ENCODE measurements at places on chromosomes 12 and 14.
A peak's percentile ranks its signal among the peaks of the same experiment; 100 is the strongest.

DNA sequence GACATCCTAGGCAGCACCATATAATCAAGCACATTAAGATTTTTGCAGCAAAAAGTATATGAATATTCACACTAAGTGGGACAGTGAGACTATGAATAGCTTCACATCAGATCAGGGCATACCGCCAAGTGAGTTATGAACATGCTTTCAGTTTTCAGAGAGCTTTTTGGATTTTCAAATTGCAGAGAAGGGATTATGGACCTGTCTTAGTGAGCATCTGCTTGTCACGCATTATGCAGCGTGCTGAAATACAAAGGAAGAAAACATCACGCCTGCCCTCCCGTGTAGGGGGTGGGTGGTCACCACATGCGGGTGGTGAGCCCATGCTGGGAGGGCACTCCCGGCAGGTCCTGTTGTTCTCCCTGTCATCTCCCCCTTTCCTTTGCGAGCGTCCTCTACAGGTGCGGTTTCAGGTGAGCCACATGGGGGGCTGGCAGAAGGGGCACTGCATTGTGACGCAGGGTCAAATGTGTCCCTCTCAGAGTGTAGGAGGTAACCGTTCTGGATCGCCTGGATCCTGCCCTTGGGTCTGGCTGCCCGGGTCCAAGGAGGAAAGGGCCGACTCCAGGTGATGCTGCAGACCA is 42.6 kb downstream of the TRAF3 start:
- DNase-seq: no peak

DNA sequence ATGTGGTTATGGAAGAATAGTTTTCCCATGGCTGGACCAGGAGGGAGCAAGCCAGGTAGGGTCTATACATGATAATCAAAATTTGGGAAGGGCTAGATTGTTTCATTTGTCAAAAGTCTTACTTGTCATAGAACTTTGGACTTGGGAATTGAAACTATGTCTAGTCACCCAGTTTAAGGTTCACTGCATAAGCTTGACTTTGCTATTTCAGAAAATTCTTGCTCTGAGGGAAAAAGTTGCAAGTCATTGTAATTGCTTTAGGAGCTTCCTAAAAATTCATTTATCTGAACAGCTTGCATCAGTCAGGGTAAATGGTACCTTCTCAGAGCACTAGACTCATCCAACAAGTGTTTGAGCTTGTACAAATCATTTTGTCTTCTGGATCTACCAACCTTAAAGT is 1194.7 kb downstream of the GALC start:
- no peak for DNase-seq

DNA sequence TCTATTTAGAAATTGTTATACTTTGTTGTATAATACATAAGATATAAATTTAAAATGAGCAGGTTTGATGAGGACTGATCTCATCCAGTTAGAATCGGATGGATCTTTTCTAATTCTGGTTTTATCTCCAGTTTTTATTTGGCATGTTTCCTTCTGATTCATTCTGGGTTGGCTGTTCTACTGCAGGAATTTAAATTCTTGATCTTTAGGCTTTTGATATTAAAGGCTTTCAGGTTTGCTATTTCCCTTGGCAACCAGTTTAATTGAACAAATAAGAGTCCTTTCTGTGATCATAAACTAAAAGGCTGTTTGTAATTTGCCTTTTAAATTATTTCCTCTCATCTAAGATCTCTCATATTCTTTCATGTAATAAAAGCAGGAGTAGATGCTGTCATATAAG is 83.4 kb downstream of the PDE6H start:
- no peak for DNase-seq

GRCh38 chr12:4280351-4281163 is 7.0 kb downstream of the CCND2 start:
- DNase-seq: no peak

DNA sequence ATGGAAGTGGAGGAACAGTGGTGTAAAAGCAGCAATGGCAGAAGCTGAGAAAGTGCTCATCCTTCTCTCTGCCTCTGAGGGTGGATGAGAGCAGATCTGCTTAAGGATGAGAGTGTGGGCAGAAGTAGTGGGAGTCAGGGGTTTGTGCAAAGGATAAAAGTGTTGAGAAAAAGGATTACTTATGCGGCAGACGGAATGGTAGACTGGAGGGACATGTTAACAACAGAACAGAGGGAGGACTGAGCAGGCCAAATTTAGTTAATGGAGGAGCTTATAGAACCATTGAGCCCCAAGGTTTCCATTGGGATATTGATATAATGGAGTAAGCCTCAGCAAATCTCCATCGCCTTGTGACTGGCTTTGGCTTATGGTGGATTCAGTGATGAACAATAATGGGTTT is 25.5 kb downstream of the TRHDE start:
- no peak for DNase-seq

- DNase-seq: no peak
These were observed 16.4 kb downstream of the SERPINA3 start for GRCh38 chr14:94628578-94628977.

DNA sequence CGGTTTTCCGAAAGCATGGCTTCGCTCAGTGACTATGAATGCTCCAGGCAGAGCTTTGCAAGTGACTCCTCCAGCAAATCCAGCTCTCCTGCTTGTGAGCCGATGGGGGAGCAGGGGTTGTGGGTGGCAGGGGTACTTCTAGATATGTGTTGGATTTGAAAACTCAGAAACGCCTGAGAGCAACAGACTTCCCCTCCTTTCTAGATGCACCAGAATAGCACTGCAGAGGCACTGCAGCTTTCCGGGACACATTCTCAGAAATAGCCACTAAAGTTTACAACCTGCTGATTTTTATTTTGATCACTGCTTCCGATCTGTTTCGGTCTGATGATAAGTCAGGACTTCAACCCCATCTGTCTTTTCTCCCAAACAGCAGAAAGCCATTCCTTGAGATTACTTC is 8.6 kb downstream of the TCP11L2 start:
- no peak for DNase-seq

DNA sequence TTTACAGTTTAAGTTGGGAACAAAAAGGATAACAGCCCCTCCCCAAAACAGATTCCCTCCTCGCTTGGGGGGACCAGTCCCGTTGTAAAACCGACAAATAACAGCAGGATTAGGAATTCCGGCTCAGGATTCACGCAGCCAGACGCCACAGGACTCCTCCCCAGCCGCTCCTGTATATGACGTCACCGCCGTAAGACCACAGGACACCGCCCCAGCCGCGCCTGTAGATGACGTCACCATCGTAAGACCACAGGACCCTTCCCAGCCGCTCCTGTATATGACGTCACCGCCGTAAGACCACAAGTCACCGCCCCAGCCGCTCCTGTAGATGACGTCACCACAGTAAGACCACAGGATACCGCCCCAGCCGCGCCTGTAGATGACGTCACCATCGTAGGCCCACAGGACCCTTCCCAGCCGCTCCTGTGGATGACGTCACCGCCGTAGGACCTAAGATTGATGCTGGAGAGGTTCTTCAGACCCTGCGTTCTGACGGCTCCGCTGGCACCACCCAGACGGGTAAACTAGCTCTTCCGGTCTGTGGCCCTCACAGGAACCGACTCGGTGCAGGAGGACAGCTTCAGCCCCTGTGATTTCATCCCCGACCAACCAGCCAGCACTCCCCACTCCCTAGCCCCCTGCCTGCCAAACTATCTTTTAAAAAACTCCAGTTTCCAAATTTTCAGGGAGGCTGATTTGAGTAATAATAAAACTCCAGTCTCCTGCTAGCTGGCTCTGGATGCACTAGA is 43.9 kb upstream of the FBRSL1 start:
- peak; percentile 54 for DNase-seq

GRCh38 chr12:20629414-20630156 is 65.5 kb upstream of the SLCO1C1 start:
- DNase-seq: no peak

- no peak for DNase-seq
These were observed 91.5 kb downstream of the TMTC1 start for GRCh38 chr12:29692237-29692636.

DNA sequence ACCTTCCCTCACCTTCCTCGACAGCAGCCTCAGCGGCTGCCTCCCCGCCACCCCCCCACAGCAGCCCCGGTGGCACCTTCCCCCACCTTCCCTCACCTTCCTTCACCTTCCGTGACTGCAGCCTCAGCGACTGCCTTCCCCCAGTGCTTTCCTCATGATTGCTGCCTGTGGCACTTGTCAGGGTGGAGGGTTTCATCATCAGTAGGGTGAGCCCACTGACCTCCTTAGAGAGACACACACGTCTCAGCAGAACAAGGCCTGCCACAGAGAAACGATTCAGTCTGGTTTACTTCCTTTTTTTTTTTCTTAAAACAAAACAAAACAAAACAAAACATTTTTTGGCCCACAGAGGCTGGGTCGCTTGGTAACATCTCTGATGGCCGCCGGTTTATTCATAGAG is 75.0 kb downstream of the EP400 start:
- DNase-seq: no peak

- no peak for DNase-seq
These were observed 4.5 kb upstream of the KRT8 start for GRCh38 chr12:52909331-52909730.

GRCh38 chr14:86481104-86481503 is 951.2 kb downstream of the FLRT2 start:
- no peak for DNase-seq

DNA sequence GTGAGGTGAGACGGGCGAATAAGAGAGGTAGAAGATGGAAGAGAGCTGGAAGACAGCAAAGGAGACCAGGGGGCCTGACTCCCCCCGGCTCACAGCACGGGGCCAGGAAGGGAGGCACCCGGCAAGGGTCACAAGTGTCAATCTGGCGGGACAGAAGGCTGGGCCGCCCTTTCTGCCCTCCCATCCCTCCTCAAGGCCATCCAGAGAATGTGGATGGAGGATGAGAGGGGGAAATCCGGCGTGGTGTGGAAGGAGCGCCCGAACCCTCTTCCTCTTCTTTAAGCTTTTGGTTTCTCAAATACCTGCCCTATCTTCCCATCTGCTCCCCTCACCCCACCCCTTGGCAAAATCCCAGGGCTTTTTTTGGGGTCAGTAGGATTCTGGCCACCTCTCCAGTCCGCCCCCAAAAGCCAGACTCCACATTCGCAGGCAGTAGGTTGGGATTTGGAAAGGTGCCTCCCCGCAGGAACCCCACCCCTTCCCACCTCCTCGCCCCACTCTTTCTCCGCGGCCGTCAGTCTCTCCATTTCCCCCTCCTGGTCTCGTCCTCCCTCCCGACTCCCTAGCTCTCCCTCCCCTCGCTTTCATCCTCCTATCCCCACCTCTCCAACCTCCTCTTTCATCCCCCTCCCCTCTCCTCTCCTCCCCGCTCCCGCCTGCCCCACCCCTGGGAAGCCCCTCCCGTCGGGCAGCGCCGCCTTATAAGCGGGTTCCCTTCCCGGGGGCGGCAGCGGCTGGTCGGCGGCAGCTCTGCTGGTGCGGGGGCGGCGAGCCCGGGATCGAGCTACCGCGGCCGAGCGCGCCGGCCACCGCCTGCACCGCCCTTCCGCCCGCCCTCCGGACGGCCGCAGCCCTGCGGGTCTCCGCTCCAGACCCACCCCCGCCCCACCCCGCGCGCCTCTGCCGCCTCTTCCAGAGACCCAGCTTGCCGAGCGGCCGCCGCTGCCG is at the start of gene PTMS:
PTMS (plus strand) TSS at position 730 of the 948 bp plus-strand sequence. CDS start 343 bp downstream, outside the sequence.
- no peak for DNase-seq

- no peak for DNase-seq
These were observed 117.4 kb downstream of the EMP1 start for GRCh38 chr12:13313886-13314285.

DNA sequence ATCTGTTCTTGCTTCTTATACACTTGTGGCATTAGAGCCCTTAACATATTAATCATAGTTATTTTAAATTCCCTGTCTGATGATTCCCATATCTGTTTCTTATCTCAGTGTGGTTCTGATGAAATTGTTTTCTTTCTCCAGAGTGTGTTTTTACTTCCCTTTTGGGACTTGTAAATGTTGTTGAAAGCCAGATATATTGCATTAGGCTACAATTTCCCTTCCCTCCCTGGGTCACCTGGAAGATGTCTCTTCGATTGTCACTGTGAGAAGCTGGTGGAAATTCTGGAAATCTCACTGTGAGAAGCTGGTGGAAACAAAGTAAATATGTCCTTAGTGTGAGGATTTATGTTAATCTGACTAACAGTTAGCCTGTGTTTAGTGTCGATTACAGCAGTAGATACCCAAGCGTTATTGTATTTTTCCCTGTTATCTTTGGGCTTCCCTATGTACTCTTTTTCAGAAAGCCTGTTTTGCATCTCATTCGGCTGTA is 717.3 kb downstream of the TRHDE start:
- DNase-seq: no peak

GRCh38 chr14:41586237-41586636 is 20.4 kb upstream of the LRFN5 start:
- DNase-seq: no peak

- no peak for DNase-seq
These were observed 56.2 kb upstream of the RTRAF start for GRCh38 chr14:51933191-51933590.

DNA sequence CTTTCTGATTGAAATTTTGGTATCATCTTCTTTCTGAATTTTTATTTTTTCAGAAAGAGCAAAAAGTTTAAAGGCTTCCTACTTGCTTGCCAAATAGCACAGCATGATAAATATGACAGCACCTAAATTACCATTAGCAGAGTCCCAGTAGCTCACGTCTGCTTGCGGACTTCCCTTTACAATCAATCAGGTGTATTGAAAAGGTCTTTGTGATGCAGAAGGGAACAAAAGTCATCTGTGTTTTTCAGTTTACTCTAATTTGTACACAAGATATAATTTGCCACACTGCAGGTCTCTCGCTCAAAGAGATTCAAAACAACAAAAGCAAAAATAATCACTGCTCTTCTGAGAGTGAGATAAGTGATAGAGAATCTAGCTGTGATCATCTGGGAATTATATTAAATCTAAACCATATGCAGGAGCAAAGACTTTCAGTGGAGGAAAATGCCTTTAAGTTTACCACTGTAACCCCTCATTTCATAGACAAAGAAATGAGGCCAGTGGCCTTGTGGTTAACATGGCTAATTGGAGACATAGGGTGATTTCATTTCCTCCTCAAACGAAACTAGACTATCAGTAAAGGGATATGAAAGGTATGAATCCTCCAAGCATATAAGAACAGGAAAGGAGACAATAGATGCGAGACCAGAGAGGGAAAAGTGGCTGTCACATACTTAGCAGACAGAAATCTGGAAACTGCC is 240.8 kb upstream of the TMPO start:
- DNase-seq: no peak

GRCh38 chr12:84157170-84157569 is 755.4 kb downstream of the SLC6A15 start:
- DNase-seq: no peak

DNA sequence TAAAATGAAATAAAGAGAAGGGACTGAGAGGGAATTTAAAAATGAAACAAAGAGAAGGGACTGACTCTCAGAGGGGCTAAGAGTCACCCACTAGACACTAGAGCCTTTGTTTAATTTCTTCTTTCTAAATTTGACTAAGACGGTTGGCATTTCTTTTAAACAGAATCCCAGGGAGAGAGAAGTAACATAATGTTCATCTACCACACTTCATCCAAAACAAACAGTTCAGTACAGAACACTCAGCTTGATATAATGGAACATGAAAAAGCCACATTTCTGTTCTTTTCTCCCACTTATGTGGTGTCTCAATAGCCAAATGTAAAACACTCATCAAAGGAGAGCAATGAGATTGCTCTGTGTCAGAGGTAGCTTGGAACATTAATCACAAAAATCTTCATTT is 10.1 kb upstream of the NT5DC3 start:
- DNase-seq: no peak

- no peak for DNase-seq
These were observed 126.9 kb upstream of the PRICKLE1 start for GRCh38 chr12:42716491-42716891.

- DNase-seq: no peak
These were observed 219.3 kb upstream of the EEA1 start for GRCh38 chr12:93148412-93148811.

- no peak for DNase-seq
These were observed 796.4 kb downstream of the AACS start for GRCh38 chr12:125861299-125862281.

- DNase-seq: peak; percentile 45
These were observed 9.8 kb upstream of the RIMKLB start for GRCh38 chr12:8687846-8688601.

Measured in AML-193 (cell line).